Common myeloid progenitor, CD34-positive (primary cell): ENCODE measurements at places on chromosomes 1 and 21.

- no peak for DNase-seq
These were observed 19.3 kb upstream of the TBX19 start for GRCh38 chr1:168261390-168261789.

DNA sequence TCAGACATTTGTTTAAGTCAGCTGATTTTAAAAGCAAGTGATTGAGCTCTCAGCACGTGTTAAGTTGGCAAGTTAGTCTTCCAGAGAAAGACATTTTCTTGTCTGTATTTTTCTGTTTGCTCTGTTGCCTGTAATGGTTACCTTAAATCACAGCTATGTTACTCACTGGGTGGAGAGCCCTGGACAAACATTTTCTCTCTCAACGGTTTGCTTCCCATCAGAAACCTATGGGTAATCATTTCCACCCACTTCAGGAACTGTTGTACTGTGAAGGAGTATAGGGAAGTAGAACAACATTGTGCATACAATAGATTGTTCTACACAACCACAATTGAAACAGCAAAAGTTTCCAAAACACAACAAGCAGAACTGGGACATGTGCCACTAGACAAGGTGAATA, 113.9 kb upstream of the DPT start:
- DNase-seq: no peak

DNA sequence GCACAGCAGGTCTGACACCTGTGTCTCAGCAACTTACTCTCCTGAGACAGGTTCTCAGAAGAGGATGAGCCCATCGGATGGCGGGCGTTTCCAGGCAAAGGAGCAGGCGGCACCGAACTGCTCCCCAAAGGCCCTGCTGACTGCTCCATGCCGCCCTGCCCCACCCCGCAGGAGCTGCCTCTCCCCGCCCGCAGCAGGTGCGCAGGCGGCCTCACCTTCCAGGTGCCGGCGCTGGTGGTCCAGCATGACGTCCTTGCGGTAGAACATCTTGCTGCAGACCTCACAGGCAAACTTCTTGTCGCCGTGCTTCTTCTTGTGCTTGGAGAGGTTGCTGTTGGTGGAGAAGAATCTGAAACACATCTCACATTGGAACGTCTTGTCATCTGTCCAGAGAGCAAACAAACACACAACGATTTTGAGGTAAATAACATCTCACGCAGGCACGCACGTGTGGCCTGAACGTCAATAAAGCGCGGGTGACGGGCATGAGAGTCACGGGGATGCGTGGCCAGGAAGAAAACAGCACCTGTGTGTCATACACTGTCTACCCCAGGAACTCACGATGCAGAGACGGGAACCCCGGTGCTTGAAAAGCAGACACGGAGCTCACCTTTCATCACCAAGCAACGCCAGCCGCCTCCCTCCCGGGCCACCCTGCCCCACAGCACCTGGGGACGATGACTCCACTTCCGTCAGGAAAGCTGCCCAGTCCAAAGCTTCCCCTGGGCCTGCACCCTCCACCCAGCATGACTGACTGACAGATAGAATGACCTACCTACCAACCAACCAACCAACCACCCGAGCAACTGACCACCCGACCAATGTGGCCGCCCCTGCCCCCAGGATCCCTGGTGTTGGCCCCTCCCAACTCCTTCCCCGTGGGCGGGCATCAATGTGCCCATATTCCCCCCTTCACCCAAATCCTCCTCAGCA, 50.9 kb downstream of the PRDM15 start:
- DNase-seq: peak; percentile 24

- peak; percentile 55 for DNase-seq
These were observed 8.0 kb upstream of the LEPR start for GRCh38 chr1:65412256-65412983.
